Stimulated activated CD8-positive, alpha-beta memory T cell treated with anti-CD3 and anti-CD28 coated beads, Interleukin-7, amount 100 ng/mL, for 1 hour (primary cell): ENCODE measurements at places on chromosomes 4 and X.

- DNase-seq: no peak
Observed at GRCh38 chr4:40749717-40750460, at the start of gene NSUN7. Gene NSUN7 (plus strand): TSS chr4:40749955. CDS start chr4:40750694, 739 bp downstream.

DNA sequence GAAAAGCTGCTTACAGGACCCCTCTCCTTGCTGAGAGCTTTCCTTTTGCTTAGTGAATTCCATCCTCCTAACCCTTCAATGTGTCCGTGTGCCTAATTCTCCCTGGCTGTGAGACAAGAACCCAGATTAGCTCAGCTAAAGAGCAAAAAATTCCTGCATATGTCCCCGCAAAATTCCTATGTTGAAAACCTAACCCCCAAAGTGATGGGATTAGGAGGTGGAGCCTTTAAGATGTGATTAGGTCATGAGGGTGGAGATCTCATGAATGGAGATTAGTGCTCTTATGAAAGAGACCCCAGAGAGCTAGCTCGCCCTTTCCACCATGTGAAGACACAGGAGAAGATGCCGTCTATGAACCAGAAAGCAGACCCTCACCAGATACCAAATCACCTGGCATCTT, 503.0 kb upstream of the DIAPH2 start:
- no peak for DNase-seq

GRCh38 chr4:87419578-87420249, 2.7 kb upstream of the NUDT9 start:
- DNase-seq: no peak

DNA sequence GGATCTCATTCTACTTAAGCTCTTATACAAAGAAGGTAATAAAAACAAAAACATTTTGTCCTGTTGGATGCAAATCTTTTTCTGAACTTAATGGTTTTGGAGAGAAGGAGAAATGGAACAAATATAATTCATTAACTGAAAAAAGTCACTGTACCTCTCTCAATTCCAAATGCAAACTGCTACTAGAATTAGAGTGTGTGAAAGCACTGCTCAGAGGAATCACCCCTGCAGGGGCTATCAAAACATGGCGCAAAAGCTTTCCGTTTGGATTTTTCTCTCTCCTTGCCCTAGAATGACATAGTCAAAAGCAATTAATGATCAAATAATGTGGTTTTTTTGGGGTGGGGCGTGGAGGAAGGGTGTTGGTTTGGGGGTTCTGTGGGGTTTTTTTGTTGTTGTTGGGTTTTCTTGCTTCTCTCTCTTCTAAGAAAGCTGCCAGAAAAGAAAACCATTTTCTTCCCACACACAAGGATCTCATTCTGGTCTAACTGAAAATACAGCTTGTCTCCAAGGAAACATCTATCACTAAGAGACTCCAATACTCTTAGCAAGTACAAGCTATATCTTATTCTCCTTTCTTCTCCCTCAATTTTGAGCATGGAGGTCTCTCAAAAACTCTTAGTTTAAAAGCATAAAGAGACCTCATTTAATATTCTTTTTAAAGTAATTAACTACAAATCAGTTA, 41.6 kb downstream of the USP46 start:
- no peak for DNase-seq

GRCh38 chrX:41116948-41117347, 31.7 kb downstream of the USP9X start:
- DNase-seq: no peak

- DNase-seq: no peak
Observed at GRCh38 chr4:47010912-47011446, 17.6 kb upstream of the GABRA4 start.

GRCh38 chr4:147428583-147428982, 52.3 kb upstream of the EDNRA start:
- DNase-seq: no peak

DNA sequence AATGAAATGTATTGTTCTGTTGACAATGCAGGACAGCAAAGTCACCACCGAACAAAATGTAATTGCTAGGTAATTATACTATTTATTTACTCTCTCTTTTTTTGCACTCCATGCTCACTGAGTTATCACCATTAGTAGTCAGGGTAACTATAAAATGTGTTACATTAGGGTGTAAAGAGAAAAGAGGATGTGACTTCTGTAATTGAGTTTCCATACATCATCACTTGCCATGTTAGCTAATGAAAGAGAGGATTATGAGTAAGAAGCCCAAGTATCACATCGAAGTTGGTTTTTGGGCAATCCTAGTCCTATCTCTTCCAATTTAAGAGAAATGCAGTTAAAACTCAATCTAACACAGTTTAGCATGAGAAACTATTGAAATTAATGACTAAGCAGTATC, 7.6 kb downstream of the ZXDA start:
- DNase-seq: no peak

DNA sequence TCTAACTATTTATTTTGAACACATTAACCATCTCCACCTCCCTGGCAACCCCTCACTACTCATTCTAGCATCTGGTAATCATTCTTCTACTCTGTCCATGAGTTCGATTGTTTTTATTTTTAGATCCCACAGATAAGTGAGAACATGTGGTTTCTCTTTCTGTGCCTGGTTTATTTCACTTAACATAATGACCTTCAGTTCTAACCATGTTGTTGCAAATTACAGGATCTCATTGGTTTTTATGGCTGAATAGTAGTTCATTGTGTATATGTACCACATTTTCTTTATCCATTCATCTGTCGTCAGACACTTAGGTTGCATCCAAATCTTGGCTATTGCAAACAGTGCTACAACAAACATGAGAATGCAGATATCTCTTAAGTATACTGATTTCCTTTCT, 33.4 kb upstream of the FAM47B start:
- DNase-seq: no peak

- DNase-seq: no peak
Observed at GRCh38 chr4:94571298-94571697, 119.6 kb downstream of the PDLIM5 start.

DNA sequence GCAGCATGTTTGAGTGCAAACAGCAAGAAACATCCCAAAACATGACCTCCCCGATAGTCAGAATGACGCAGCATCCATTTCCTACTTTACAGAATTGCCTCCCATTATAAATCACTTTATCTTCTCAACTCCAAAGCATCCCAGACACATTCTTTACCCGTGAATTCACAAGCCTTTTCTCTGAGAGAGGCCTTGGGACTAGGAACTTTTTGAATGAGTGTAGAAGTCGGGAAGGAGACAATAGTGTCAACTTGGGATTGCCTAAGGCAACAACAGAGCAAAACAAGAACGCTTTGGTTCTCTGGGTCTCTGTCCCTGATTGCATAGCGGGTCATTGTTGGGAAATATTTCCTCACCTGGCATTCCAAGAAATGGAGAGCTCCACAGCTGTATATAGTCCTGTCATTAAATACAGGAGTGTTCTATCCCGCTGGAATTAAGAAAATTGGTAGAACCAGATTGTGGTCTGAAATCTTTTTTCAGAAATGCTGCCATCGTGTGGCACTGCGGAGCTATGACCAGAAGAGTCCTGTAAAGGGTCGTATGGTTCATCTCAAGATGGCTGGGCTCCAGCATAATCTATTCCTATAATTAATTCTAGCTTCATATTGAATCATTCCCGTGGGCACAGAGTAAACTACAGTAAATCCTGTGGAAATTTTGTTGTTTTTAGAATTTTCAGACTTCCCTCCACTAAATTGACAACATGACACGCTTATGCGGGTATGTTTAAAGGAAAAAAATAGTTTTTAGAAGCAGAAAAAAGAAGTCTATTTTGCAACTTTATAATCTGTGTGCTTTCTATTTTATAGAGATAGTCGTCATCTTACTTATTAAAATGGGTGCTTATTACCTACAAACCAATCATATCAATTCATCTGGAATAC, 2.0 kb upstream of the SPP1 start:
- no peak for DNase-seq

GRCh38 chr4:42473071-42473684, 75.9 kb downstream of the SHISA3 start:
- DNase-seq: no peak

DNA sequence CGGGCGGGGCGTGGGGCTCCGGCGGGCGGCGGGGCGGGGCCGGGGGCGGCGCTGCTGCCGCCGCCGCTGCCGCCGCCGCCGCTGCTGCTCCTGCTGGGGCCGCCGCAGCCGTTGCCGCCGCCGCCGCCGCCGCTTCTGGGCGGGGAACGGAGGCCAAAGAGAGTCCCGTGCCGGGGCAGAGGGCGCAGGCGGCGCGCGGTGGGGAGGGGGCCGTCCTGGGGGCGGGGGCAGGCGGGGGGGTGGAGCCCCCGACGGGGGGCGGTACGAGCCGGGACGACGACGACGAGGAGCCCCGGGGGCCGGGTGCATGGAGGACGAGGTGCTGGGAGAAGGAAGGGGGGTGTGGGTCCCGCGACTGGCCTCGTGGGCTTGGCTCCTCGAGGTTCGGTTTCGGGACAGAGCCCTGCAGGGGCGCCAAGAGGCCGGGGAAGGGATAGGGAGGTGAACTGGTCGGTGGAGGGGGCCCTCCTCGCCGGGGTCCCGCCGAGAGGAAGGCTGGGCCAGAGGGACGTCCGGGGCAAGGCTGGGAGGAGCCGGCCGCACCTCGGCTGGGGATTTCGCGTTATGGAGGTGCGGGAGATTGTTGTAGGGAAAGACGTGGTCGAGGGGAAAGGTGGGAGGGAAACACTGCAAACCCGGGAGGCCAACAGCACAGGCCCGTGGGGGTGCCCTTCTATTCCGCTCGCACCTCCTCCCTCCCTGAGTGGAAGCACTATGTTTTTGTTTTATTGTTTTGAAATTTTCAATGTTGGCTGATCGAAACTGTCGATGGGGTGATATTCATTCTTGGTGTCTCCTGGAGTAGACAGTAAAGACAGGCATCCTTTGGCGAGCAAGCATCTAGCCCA, 1.9 kb downstream of the BCORL1 start:
- DNase-seq: no peak

GRCh38 chr4:63308697-63309096, 1100.6 kb downstream of the TECRL start:
- no peak for DNase-seq

DNA sequence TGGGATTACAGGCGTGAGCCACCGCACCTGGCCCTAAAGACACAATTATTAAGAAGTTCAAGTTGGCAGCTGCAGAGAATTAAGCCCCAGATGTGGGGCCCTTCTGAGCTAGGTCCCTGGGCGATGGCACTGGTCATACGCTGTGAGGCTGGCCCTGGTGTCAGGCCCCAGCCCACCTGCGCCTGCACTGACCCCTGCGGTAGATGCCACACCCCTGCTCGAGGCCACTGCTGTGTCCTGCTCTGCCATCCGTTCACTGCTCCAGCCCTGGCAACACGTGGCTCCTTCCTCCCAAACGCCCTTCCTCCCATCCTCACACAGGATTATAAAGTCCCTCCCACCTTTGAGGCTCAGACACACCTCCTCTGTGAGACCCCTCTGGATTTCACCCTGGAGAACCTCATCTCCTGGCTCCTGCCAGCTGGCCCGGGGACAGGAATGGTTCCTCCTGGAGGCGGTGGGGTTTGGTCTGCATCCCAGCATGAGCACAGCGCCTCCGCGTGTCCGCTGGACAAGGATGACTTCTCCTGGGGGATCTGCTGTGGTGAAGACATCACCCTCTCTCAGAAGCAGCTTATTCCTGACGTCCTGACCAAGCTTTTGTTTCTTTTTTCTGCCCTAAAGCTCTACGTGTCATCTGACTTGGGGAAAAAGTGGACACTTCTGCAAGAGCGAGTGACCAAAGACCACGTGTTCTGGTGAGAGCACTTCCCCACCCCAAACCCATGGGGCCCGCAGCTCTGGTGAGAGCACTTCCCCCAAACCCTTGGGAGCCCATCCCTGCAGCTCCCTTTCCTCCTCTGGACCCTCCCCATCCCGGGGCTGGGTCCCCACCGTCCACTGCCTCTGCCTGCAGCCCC, 219.0 kb upstream of the PSAPL1 start:
- no peak for DNase-seq

GRCh38 chrX:119503484-119503861, 35.2 kb downstream of the SLC25A5 start:
- no peak for DNase-seq

GRCh38 chrX:152138388-152138784, at the start of gene MAGEA10:
Gene MAGEA10 (minus strand): TSS chrX:152138577. CDS start chrX:152135620, 2,957 bp downstream.
- DNase-seq: no peak

- no peak for DNase-seq
Observed at GRCh38 chr4:27616166-27616565, 755.5 kb downstream of the STIM2 start.

GRCh38 chr4:17921451-17921850, 100.1 kb downstream of the LCORL start:
- DNase-seq: no peak

DNA sequence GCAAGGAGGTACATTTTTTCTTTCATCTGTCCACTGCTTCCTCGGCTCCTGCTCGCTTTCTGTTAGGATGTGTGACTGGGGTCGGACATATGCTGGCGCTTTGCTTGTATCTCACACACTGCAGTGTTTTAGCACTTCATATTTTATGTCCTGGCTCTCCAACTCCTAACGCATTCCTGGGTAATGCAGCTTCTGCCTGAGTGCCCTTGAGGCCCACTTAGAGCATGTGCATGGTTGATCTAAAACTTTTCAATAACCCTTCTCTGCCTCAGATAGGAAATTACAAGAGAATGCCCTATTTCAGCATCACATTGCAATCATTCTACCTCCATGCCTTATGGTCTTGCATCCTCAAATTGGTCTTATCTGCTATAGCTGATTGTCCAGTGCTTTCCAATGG, 65.3 kb downstream of the NEIL3 start:
- no peak for DNase-seq

DNA sequence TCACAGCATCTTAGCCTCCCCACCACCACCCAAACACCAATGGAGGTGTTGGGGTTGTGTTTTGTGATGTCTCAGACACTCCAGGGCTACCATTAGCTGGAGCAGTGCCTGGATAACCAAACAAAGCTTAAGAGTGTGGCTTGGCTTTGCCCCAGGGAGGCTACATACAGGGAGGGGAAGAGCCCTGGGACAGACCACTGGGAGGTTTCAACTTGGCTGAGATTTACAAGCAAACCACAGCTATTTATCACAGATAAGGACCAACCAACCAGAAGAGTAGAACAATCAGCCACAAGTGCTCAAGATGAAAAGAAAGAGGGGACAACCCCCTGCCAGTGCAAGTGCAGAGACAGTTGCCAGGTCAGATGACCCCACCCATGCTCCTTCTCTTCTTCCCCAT, 24.1 kb downstream of the SOX3 start:
- no peak for DNase-seq

DNA sequence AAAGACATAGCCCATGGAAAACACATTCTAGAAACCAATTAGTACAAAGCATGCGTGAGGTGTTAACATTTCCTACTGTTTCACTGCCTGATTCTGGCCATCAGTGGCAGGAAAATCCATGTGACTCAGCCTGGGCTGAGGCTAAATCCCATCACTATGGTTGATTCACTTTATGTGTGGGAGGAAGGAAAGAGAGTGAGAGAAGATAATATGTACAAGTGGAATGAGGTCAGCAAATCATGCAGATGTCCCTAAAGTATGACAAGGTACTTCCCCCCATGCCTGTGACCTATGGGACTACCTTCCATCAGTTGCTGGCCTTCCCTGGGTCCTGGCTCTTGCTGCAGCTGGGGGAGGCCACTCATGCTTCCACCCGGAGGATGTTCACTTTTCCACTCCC, 64.2 kb upstream of the MAP3K15 start:
- DNase-seq: no peak
